Activated CD8-positive, alpha-beta memory T cell treated with anti-CD3 and anti-CD28 coated beads, Interleukin-2, amount 10 ng/mL, durations not matched to agents 7 days and 5 days (primary cell): ENCODE measurements at places on chromosomes 13 and 19. TPM values are rescaled to one million over a fixed set of nuclear protein-coding genes. Genes with fewer than 3 reads are reported as not detected.

Gene FREM2
- total RNA-seq = 0.23 TPM

Gene KLK14
- total RNA-seq = 0.61 TPM

Gene ADGRE3
- total RNA-seq = not detected

Gene CPAMD8
- 1.3 TPM for total RNA-seq

Gene ZNF829
- total RNA-seq = 4.9 TPM

Gene UBE2L5
- total RNA-seq = not detected

Gene IZUMO1
- total RNA-seq = not detected

Gene ZNF699
- total RNA-seq = 9.0 TPM

Gene ZNF814
- 28.1 TPM for total RNA-seq

Gene PPM1N
- 4.5 TPM for total RNA-seq

Gene ZNF625
- total RNA-seq = 4.3 TPM

Gene WDR62
- total RNA-seq = 46.0 TPM
